ENCODE measurements at places on chromosomes 13 and 19.

- DNase-seq: peak; percentile 97
Measured at GRCh38 chr13:48532506-48533499, at the start of gene RCBTB2. Gene RCBTB2, minus strand, starts transcription at chr13:48533080. Its CDS starts 11,141 bp downstream, at chr13:48521939.

DNA sequence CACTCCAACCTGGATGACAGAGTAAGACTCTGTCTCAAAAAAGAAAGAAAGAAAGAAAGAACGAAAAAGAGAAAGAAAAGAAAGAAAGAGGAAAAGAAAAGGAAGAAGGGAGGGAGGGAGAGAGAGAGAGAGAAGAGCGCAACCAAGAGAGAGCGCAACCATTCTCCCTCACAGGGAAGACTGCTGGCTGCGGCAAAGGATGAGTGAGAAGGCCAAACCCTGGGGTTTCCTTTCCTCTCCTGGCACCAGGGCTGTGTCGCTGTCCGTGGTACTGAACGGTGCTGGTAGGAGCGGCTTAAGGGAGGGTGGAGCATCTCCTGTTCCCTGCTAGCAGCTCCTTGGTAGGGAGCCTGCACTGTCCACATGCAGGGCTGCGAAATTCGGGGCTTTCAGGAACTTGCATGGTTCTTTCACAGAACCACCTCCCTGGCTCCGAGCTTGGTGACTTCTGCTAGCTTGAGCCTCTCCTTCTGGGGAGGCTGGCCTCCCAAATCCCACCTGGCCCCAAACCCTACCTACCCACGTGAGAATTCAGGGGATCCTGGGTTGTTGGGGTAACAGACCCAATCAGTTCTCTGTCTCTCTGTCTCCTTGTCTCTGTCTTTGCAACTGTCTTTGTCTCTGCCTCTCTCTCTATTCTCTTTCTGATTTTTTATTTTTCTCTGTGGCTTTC lies 51.1 kb upstream of the ZNRF4 start:
- peak; percentile 18 for DNase-seq

DNA sequence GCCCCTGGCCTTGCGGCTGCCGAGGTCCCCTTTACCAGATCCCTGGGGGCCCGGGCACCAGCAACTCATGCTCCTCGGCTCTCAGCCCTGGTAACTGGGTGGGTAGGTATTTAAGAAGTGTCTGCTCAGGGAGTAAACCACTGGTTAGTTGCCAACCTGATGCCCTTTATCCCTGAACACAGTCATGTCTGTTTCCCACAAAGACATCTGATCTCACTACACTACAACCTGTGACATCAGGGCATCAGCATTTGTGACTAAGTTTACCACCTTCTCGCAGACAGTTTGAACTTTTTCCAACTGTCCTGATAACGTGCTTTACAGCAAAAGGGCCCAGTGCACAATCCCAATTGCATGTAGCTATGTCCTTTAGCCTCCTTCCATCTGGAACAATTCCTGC lies 22.0 kb downstream of the GGACT start:
- no peak for DNase-seq

DNA sequence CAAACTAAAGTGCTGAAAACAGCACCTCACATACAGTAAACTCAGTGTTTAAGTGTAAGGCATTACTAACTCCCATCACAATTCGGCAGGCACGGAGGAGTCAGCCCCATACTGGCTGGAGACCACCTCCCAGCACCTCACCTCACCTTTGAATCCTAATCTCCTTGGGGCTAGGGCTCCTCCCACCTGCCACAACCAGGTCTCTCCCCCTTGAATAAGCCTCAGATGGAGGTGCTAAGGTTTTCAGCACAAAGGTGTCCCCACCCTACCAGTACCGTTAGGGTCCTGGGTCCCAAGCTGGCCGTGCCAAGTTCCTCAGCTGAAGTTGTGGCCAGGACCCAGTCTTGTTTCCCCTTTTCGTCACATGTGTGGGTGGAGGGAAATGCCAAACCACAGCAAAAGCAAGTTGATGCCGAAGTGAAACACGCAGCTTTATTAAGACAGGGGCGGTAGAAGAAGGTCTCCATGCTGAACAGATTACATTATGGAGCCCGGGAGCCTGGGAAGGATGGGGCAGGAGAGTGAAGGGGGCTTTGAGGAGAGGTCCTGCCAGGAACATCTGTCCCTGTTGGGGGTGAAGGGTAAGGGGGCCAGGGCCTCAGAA lies at the start of gene IGFLR1:
Gene IGFLR1 (minus strand): TSS at position 332 of the 604 bp plus-strand sequence. CDS start 1,272 bp downstream, outside the sequence.
- DNase-seq: peak; percentile 79

GRCh38 chr19:1467215-1467489 lies 11.9 kb downstream of the C19orf25 start:
- no peak for DNase-seq

GRCh38 chr13:66503890-66504289 lies 726.2 kb downstream of the PCDH9 start:
- DNase-seq: no peak

DNA sequence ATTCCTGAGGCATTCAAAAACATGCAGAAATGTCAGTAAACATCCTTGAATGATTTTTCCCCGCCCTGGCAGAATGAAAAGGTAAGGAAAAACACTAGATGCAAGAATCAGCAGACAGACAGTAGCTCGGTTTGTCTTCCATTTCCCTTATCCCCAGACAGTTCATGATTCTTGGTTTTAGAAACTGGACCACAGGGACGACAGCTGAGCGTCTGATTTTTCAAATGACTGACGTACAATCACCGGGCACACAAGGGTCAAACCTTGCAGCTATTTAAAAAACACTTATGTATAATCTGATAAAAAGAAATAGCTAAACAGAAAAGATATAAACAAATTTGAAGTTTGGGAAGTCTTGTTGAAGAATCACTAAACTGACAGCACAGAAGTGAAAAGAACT lies 47.1 kb downstream of the DCLK1 start:
- DNase-seq: no peak

DNA sequence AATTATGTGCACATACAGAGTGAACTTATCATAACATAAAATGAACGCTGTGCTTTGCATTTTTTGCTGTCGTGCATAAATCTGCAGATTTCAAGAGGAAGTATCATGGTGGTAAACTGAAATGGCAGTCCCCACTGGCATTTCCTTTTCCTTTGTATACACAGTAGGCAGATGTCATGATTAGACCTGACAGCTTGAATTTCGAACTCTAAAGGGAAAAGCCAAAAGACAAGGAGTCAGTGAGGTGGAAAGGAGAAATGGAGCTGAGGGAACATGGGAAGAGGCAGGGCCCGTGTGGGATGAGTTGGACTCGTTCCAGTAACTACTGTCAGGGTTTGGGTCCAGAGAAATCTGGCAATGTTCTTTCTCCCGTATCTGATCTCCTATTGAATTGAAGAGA lies 454.1 kb upstream of the SGCG start:
- DNase-seq: no peak

DNA sequence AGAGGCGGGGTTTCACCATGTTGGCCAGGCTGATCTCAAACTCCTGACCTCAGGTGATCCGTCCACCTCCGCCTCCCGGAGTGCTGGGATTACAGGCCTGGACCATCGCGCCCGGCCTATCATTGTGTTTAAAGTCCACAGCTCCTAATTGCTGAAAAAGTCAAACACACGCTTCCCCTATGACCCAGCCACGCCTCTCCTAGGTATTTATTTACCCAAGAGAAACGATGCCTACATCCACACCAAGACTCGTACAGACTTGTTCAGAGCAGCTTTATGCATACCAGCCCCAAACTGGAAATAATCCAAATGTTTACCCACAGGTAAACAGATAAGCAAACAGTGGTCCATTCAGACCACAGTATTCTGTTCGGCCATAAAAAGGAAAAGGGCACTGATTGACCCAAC lies 15.1 kb downstream of the ZNRF4 start:
- DNase-seq: no peak

- DNase-seq: peak; percentile 71
Measured at GRCh38 chr19:34733746-34734536, at the start of gene ZNF181. Gene ZNF181, plus strand, starts transcription at chr19:34734243. Its CDS starts 795 bp downstream, at chr19:34735038.

DNA sequence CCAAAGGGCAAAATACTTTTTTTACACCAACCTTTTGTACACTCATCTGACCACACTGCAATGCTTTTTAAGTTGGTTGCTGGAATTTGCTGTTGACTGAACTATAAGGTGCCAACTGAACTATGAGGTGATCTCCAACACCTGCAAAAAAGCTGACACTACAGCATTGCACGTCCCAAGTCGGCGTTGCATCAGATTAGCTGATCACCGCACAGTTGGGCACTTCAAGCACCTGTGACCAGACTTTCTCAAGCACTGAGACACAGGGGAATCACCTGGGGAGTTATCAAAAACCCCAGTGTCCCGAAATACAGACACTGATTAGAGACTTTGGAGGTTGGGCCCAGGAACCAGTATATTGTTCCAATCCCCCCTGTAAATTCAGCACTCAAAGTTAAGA lies 1.1 kb downstream of the NLRP11 start:
- no peak for DNase-seq

DNA sequence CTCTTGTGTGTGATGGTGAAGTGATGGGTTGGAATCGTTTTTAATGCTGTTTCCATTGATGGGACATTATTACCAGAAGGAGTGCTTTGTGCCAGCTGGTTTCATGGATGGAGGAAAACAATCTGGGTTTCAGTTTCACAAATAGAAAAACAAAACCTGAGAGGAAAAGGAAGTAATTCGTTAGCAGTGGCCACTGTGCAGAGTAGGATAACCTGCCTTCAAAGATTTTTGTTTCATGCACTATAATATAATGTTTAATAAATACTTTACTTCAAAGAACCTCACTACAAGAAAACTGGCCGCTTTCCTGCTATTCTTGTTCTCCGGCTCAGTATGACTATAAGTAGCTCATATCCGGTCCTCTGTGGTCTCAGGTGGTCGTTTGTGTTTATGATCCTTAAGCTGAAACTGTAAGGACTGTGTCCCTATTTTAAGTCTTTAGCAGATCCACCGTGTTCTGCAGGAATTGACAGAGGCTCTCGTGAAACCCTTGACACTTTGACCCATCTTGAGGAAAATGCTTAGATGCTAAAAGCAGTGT lies 104.7 kb downstream of the GGACT start:
- no peak for DNase-seq

DNA sequence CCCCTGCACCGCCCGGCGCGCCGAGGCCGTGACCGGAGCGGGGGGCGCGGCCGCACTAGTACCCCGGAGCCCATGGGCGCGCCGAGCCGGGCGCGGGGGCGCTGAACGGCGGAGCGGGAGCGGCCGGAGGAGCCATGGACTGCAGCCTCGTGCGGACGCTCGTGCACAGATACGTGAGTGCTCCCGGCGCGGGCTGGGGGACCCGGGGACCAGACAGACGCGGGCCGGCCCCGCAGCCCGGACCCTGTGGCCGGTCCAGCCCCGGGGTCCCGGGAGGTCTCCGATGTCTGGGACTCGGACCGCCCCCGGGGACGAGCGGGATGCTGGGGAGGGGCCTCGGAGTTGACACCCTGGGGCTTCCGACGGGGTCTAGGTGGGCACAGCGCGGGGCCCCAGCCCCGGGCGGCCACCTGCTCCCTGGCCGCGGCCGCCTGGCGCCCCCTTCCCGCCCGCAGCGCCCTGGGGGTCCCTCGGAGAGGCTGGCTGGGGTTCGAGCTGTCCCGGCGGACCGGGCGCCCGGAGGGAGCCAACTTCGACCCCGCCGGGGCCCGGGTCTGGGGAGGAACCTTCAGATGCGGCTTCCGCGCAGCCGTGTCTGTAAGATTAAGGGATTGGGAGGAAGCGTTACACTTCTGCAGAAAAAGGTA lies 568 bp downstream of the ATP11A start:
- DNase-seq: peak; percentile 27

DNA sequence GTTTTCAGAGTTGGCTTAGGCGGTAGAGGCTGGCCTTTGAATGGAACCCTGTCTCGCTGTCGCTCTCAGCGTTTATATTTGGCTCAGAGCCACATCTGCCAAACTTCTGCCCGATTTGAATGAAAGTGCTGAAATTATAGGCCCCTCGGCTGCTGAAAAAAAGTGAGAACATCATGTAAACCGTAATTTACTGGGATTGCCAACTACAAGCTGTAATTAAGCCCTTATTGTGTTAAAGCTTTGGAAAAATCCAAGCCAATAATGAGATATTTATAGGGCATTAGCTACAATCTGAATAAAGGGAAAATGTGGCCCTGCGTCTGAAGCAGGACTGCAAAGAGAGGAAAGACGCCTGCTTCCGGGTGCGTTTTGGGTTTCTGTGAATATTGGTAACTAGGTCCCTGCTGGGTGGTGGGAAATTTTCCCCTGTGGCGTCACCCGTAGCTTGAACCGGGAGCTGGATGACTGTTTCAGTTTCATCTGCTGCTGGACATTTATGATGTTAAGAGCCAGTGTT lies 9.9 kb downstream of the DNM2 start:
- no peak for DNase-seq

GRCh38 chr19:34818270-34818669 lies 45.3 kb upstream of the ZNF599 start:
- no peak for DNase-seq

DNA sequence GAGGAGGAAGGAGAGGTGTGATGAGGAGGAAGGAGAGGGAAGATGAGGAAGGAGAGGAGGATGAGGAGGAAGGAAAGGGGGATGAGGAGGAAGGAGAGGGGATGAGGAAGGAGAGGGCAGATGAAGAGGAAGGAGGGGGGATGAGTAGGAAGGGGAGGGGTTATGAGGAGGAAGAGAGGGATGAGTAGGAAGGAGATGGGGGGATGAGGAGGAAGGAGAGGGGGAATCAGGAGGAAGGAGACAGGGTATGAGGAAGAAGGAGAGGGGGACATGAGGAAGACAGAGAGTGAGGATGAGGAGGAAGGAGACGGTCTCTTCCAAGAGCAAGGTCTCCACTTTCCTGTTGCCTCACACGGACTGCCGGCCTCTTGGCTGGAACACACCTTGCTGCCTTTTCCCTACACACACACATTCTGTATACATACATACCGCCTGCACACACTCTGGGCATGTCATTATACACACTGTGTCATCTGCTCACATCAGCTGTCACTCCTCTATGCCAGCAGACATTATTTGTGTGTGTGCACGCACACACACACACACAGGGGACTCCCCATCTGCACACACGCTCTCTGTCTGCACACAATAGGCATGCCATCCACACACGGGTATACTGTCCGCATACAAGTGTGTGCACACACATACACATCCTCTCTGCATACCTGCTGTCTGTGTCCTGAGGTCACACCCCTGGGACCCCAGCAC lies 11.1 kb upstream of the VSTM2B start:
- no peak for DNase-seq

GRCh38 chr13:47433461-47434005 lies 536.7 kb upstream of the HTR2A start:
- DNase-seq: no peak

- no peak for DNase-seq
Measured at GRCh38 chr13:74406420-74406819, 272.2 kb upstream of the KLF12 start.

DNA sequence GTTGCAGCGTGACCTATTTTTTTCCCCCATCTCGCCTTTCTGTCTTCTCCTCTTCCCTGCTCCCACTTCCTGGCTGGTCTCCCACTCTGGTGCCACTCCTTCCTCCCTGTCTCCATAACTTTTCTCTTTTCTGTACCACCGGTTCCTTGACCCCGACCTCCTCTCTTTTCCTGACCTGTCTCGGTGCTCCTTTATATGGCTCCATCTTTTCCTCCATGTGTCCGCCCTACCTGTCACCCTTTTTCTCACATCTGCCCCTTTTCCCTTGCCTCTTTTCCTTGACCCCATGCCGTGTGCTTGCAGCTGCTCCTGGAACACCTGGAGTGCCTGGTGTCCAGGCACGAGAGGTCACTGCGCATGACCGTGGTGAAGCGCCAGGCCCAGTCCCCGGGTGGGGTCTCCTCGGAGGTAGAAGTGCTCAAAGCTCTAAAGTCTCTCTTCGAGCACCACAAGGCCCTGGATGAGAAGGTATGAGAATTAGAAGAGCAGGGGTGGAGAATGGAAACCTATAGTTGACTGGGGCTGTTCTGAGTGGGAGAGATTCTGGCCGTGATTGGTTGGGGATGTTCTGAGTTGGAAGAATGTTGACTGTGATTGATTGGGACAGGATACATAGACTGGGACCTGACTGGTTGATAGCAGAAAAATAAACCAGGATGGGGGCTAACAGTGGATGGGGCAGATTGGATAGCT lies 9.3 kb downstream of the PPFIA3 start:
- DNase-seq: no peak

- peak; percentile 79 for DNase-seq
Measured at GRCh38 chr19:18007044-18007916, 690 bp upstream of the ARRDC2 start.
